SW 1271 (cell line): ENCODE measurements at places on chromosomes 5 and 9.
A peak's percentile ranks its signal among the peaks of the same experiment; 100 is the strongest.

DNA sequence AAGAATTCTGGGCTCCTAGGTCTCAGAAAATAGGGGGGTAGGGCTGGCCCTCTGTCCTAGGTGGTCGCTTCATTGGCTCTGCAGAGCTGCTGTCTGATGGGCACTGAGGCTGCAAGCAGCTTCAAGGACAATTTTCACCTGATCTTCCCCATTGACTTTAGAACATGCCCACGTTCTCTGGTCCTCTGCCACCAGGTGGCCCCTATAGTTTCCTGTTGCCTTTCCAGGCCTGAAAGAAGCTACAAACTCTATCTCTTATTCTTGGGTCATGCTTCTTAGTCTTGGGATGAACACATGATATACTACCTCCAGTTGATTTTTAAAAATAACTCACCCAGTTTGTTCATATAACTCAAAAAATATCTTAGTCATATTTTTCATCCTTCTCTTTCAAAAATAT lies 26.3 kb downstream of the SPZ1 start:
- peak; percentile 62 for DNase-seq

- DNase-seq, result no peak
Observed at GRCh38 chr5:64685866-64686265, 4.4 kb upstream of the SHISAL2B start.

- no peak for DNase-seq
Observed at GRCh38 chr9:133703591-133704399, 34.4 kb downstream of the SARDH start.

- DNase-seq, result no peak
Observed at GRCh38 chr5:63255594-63255993, 677.0 kb downstream of the LRRC70 start.

- DNase-seq, result no peak
Observed at GRCh38 chr5:57432876-57433275, 49.7 kb downstream of the ACTBL2 start.

GRCh38 chr5:61342071-61342501 lies 10.0 kb downstream of the ZSWIM6 start:
- DNase-seq, result no peak

DNA sequence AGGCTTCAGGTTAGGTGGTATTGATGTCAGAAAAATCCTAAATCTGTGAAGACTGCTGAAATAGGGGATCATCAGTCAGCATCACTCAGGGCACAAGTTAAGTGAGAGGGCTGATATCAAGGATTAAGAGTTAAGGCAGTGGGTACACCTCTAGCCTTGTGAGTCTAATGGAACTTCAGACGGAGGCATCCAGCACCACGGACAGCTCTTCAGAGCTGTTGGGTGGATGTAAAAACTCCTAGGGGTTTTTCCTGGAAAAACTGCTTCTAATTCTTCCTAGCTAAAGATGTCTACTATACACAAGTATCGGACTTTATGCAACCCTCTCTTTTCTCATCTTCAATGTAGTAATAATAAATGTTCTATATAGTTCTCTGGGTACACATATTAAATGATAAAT lies 165.9 kb downstream of the SH3GL2 start:
- DNase-seq, result no peak

DNA sequence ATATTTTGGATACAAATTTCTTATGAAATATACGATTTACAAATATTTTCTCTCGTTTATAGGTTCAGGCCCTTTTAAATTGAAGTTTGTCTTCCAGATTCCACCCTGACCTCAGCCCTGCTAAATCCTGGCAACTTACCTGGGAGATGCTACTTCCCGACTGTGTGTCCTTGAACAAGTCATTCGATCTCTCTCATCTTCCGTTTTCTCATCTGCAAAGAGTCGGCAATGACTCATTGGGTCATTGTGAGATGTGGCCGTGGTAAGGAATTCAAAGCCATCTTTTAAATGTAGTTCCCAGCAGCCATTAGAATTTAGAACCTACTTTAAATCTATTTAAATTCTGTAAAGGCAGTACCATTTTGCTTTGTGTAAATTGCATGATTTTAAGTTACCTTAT lies 72.5 kb downstream of the LHX2 start:
- no peak for DNase-seq

DNA sequence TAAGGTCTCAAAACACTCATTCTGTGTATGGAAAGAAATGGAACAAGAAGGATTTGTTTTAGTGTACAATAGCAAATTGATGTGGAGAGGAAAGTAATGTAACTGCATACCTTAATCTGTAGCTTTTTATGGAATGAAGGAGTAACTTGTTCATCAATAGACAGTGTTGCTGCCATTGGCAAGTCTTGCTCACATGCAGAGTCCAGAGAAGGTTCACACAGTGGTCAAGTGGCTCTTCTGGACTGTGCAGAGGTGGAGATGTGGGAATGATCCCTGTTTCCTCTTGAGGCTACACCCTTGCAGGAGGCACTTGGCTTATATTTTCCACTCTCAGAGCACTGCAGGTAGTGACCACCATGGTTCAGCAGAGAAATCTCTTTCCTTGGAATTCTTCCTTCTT lies 132.9 kb upstream of the ANKH start:
- peak; percentile 11 for DNase-seq

- DNase-seq, result no peak
Observed at GRCh38 chr9:37187713-37188439, 67.5 kb downstream of the ZCCHC7 start.

DNA sequence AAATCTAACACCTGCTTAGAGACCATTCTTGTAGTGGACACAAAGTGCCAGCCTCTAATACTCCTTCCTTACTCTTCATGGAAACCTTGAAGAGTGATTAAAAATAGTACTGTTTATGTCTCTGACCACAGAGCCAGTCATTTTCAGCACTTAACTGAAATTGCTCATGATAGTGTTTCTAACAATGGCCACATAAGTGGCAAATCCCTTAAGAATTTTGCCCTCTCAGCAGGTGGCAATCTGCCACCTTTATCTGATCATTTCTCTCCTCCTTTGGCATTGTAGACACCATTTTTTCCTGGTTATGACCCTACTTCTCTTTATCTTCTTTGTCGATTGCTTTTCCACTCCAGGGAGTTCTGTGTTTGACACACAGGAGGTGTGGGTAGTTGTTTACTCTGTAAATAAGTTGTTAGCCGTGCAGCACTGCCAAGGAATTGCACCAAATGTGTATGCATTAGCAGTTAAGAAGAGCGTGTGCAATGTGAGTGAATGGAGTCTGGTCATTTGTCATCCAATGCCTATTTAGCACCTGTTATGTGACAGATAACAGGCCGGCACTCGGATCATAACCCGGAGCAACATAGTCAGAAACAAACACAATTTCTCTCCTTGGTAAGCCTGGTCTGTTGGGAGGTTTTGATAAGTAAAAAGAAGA lies 36.8 kb upstream of the STARD4 start:
- no peak for DNase-seq
